ENCODE measurements at places on chromosomes 2 and 18.
A peak's percentile ranks its signal among the peaks of the same experiment; 100 is the strongest.

DNA sequence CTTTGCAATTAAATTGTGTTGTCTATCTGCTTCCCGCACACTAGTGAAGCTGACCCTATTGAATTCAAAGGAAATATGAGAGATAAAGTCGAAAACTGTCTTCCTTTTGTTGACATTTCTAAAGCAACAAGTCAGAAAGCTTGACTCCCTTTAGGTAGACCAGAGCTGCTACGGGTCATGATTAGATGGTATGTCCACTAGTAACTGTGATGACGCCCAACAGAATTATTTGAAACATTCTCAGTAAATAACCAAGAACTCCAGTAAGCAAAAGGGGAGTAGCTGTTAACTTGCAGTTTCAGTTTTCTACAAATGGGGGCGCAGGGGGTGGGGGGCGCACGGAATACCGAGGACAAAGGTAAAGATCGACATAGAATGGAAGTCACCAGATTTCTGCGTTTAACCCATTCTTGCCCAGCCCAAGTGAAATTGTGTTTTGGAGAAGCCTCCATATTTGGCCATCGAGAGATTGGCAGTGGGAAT lies 56.4 kb downstream of the CRIM1 start:
- DNase-seq, result no peak

DNA sequence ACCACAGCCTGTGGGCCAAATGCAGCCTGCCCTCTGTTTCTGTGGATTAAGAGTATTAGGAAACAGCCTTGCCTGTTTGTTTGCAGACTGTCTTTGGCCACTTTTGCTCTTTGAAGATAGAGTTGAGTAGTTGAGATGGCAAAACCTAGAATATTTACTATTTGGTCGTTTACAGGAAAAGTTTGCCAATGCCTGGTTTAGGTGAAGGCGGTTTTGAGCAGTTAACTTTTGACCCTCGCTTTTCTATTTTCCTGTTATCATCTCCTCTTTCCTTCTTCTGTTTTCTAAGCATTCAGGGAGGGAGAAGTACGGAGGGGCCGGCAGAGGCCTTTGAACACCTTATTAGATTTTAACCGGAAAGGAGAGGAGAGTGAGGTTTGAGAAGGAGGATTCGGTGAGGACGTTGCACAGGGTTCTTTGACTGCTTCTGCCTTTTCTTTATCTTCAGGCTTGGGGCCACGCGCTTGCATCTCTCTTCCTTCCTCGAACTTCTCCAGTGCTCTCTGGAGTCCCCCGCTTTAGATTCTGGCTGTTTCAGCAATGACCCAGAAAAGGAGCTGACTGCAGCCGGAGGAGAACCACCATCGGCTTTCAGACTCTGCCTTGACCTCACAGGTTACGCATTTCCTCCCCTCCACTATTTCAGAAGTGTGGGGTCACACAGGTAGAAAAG lies 39.2 kb downstream of the IL1R2 start:
- DNase-seq, result no peak

- no peak for DNase-seq
Measured at GRCh38 chr2:60976256-60976850, 41.2 kb upstream of the PEX13 start.

DNA sequence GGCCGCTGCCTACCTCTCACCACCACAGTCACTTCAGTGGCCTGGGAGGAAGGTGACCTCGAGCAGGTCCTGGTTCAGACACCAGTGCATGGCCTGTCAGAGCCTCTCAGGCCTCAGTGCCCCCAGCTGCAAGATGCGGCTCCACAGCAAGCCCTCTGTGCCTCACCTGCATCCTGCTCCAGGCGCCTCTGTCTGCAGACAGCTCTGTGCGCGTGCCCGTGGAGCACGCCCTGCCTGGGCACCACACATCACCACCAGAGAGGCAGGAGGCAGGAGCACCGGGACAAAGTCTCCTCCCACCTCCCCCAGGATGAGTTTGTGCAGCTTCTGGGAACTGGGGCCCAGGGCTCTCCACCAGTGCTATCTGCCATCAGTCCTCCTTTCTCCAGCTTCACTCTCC lies 98.7 kb downstream of the TFCP2L1 start:
- peak; percentile 9 for DNase-seq

DNA sequence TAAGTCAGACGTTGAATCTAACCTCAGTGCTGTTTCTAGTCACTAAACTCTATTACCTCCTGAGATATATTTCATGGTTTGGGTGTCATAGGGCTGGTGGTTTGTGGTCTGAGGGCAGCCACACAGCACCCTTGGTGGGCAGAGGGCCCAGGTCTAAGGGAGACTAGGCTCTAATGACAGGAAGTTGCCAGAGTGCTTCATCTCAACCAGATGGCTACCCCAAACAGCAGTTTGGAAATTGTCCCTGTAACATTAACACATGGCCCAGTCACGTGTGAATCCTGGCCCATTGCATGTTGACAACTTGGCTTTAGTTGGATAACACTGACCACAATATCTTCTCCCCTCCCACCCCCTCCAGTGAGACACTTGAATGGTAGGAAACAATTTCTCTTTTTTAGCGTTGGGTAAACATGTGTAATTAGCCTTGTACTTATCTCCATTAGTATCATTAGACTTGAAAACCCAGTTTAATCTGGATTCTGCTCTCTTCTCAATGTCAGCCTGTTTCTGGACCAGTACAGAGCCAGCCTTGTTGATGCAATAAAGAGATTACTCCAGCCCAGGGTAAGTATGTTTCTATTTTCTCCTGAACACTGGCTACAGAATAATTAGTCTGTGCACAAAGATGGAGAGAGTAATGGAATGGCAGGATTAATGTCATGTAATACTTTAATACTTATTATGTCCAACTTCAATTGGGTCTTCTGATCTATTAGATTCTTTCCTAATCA lies 187.8 kb upstream of the SIX3 start:
- peak; percentile 17 for DNase-seq

DNA sequence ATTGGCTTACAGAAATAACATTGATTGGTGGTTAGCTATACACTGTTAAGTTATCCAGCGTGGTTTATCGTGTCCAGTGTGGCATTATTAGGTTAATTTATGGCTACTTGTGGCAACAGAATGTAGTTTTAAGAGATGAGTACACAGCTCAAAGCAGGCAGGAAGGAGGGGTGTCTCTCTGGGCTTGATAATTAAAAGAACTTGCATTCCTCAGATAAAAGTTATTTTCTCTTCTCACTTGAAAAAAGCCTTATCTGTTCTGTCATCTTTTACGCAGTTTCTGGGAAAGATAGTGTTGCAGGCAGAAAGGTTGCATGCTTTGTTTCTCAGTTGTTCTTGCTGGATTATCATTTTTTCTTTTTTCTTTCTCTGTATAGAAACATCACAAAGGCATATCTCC lies 154.4 kb upstream of the COL3A1 start:
- DNase-seq, result no peak

DNA sequence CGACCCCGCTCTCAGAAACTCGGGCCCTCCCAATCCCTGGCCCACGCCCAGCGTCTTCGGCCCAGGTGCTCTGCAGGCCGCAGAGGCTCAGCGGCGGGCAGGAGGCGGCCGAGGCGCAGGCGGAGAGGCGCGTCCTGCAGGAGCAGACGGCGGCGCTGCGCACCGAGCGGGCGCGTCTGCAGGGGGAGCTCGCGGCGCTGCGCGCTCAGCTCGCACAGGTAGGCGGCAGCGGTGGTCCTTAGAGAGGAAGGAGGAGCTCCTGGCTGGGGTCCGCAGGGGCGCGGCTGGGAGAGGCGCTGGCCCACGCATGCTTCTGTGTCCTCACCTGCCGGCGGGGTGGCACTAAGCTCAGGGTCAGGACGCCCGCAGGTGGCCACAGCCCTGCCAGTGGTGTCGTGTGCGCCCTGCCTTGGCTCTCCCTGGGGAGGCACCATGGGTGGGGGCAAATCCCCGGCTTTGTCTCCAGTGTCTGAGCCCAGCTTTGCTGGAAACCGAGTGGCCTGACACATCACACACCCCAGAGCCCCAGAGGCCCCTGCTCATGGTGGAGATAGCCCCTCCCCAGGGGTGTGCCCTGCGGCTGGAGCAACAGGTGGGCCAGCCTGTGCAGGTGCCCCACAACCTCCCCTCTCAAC lies 14.9 kb upstream of the SNED1 start:
- DNase-seq, result no peak

GRCh38 chr2:43890855-43891254 lies 52.1 kb downstream of the ABCG8 start:
- DNase-seq, result no peak

DNA sequence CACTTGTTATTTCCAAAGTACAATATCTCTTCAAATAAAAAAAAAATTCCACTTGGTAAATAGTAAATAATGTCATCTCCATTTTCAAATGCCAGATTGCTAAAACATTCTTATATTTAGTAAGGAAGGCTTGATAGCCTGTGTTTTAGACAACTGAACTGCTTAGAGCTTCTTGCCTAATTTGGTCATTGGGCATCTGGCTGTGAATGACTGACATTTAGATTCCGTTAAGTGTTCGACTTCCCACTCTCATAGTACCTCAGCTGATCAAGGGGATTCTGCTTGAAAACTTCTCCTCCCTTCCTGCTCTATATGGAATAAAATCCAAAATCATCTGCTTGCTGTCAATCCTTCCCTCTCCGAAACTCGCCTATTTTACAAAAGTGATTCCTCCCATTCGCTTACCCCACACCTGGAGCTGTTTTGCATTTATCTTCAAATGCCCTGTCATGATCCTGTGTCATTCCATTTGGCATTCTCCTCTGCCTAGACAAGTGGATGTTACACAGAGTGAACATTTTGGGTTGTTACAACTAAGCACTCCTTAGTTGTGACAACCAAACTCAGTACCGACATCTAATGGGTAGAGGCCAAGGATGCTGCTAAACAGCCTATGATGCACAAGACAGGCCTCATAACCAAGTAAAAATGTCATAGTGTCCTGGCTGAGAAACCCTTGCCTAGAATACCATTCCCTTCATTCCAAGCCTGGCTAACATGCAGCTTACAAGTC lies 181.0 kb downstream of the CDH2 start:
- no peak for DNase-seq

DNA sequence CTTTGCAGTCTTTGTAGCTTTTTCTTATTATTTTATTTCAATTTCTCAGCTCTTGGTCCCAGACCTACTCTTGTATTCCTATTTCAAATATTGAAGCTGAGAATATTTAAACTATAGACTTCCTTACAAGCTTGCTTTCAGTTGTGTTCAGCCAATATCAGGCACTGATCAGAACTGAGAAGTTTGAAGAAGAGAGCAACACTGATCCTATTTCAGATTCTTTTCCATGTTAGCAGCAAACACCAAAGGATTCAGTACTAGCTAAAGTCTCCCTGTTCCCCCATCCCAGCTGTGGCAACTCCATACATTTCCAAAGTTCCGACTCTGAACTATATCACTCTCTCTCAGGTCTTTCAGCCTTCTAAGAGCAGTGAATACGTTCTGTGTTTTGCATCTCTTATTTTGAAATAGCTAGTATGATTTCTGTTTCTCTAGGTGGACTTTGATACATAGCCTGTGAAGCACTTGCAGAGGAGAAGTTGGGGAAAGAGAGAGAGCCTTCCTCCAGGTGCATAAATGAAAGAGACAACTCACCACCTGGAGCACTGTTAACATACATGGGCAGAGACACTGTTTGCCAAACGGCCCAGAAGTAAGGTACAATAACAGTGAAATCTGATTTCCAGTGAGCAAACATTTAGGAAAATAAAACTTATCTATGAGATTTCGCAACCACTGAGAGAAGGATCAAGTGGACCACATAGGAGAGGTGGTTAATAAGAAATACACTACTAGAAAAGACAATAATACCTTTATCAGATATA lies 135.0 kb upstream of the ZNF804A start:
- no peak for DNase-seq

- no peak for DNase-seq
Measured at GRCh38 chr2:16329421-16329820, 336.2 kb downstream of the CYRIA start.

GRCh38 chr18:30652387-30652786 lies 390.2 kb downstream of the DSC3 start:
- DNase-seq, result no peak

- DNase-seq, result no peak
Measured at GRCh38 chr2:102337012-102337411, 18.6 kb upstream of the IL18R1 start.

DNA sequence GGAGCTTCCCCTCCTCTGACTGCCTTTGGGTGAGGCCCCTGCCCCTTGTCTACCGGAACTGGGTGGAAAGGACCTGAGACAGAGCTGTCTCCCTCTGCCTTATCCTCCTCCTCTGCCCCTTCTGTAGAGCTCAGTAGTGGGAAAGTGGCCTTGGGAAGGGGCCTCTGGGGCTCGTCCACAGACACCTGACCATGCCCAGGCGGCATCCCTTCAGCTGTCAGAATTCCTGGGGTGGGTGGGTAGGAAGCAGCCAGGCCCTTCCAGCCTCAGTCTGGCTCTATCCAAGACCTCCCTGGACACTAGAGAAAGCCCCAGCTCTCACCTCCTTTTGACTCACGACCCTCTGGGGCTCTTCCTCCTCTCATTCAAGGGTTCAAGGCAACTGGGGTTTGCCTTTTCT lies 35.6 kb downstream of the B3GNT2 start:
- DNase-seq, result no peak
